Right renal pelvis (tissue), 4 donors: ENCODE measurements at places on chromosomes 16 and 17. TPM values are rescaled to one million over a fixed set of nuclear protein-coding genes. Genes with fewer than 3 reads are reported as not detected.

The SPNS1 gene
- 38.8 TPM for polyA plus RNA-seq

The KRTAP4-3 gene
- not detected for polyA plus RNA-seq

The FTSJ3 gene
- 58.6 TPM for polyA plus RNA-seq

- no peak for DNase-seq
Observed at GRCh38 chr16:1300664-1301476, 8.6 kb upstream of the UBE2I start.

GRCh38 chr16:88065747-88066142 lies 114.5 kb downstream of the BANP start:
- no peak for DNase-seq

- DNase-seq, result no peak
Observed at GRCh38 chr17:33945646-33946546, 309.2 kb upstream of the CCL2 start.

- no peak for DNase-seq
Observed at GRCh38 chr16:11781773-11782172, 15.3 kb downstream of the ZC3H7A start.

DNA sequence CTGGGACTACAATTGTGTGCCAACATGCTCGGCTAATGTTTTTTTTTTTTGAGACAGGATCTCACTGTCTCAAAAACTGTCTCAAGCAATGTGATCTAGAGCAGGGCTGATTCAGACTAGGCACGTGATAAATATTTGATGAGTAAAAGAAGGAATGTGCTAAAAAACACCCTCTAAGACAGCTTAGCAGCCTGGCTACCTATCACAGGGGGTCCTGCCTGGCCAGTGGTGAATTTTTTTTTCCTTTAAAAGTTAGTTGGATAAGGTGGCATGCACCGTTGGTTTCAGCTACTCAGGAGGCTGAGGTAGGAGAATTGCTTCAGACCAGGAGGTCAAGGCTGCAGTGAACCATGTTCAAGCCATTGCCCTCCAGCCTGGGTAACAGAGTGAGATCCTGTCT lies 14.8 kb upstream of the GPATCH8 start:
- no peak for DNase-seq
